ENCODE measurements at places on chromosomes 6 and 20. TPM values are rescaled to one million over a fixed set of nuclear protein-coding genes. Genes with fewer than 3 reads are reported as not detected.

Gene PPP1R14C
- 0.23 TPM for total RNA-seq

GRCh38 chr6:761997-762396 is 69.1 kb upstream of the EXOC2 start:
- no peak for DNase-seq

Gene SNAP25
- 14.2 TPM for total RNA-seq

DNA sequence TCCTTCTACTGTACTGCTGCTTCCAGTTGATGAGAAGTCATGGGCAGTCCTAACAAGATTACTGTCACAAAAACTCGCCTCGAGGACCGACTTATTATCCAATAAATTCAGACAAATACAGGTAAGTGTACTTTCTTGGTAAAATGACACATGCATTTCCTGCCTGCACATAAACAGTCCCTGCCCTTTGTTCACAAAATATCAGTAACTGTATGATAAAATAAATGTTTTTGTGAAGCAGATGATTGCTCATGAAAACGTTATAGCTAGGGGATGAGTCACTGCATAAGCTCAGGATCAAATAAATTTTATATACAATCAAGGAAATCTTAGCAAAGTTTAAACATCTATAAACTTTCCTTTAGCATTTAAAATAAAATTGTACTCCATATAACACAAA is 164.5 kb upstream of the RIPOR2 start:
- DNase-seq = no peak

DNA sequence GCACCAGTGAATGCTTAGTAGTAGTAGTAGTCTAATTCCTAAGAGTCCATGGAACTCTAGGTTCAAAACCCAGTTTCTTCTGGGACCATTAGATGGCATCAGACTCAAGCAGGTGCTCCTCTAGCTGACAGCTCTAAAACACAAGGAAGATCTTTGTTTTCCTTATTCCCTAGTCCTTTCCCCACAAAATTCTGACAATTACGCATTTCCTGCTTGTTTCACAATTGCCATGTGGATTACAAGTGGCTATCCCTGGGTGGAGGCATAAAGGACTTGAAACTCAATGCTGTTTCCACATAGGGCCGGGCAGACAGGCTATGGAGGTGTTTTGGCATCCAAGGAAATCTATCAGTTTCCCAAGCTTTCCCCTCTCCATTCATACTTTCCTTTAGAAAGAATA is 9.2 kb upstream of the HLA-DOB start:
- no peak for DNase-seq

DNA sequence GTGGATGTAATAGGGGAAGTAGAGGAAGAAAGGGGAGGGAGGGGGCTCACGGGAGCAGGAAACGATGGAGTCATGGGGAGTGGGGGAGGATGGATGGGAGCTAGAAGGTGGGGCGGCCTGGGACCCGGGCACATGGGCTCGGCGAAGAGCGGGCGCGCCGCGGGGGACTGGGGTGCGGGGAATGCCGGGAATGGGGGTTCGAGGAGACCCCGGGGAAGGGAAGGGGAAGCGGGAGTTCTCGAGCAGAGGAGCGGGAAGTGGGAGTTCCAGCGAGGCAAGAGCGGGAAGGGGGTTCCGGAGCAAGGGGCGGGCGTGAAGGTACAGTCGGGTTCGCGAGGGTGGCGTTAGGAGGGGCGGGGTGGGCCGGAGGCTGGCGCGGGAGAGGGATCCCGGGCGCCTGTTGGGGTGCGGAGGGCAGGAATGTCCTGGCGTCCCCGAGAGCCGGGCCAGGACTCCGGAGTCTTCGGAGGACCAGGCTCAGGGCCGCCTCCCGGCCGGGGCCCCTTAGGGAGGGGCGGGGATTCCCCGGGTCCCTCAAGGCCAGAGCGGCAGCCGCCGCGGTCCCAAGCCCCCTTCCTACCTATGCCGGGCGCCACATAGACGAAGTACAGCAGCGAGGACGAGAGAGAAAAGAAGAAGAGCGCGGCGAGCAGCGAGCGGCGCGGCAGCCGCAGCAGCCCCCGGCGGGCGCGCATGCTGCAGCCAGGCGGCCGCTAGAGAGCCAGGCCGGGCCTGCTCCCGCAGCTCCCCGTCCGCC is 504 bp downstream of the B4GALT5 start:
- no peak for DNase-seq

DNA sequence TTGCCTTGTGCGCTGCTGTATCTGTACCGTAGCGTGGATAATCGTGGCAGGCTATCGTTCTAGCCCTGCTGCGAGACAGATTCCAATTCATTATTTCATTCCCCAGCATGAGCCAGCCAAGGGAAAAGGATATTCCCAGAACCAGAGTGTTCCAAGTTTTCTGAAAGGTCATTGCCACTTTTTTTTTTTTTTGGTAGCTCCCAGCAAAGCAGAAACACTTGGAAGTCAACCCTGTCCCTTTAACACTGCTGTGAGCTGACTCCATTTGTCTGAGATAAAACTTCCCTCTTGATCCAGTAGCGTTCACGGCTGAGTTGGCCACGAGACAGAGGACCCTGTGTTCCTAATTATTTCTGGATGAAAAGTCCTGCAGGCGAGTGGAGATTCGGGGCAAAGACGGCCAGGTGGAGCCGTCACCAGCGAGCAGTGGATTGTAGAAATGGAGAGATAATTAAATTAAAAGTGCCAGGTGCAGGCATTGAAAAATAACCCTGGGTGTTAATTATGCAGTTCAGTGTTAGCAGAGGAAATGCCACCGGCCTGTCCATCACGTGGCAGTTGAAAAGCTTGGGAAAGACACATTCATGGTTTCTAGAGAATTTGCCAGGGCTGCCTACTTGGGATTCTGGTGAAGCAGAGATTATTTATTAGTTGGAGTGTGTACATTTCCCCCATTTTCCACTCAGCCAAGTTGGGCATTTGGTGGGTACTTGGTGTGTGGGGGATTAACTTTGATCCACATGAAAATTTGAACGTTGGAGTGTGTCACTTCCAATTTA is 164.2 kb downstream of the SLC24A3 start:
- DNase-seq = no peak

Gene DTNBP1
- total RNA-seq = 20.6 TPM

Gene GNAS-AS1
- 1.9 TPM for total RNA-seq

DNA sequence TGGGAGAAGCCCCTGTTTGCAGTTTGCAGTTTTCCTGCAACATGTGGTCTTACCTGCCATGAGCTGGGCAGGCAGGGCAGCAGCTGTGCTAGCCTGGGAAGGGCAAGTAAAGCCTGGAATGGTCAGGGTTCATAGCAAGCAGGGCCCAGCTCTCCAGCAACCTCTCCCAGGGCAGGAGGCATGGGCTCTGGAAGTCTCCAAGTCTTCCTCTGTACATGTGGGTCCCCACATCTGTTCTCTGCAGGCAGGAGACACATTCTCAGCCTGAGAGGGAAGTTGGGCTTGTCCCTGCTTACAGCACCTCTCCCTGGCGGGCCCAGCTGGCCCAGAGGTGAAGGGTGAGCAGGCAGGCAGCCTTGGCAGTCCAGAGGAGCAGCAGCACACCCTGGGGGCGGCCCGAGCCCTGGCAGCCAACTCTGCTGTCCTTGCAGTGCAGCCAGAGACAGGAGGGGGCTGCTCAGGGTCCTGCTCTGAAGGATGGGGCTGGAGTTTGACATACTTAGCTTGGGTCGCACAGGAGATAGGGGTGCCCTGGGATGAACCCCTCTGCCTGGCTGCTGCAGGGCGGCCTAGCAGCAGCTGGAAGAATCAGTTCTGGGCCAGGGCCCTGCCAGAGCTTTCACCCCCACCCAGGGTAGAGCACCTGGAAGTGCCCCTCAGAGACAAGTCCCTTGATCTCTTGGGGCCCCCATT is 176.0 kb downstream of the MRPL14 start:
- DNase-seq = no peak

Gene TNFRSF21
- 2.8 TPM for total RNA-seq

- no peak for DNase-seq
Observed at GRCh38 chr20:59825563-59825920, 107.9 kb downstream of the SYCP2 start.

DNA sequence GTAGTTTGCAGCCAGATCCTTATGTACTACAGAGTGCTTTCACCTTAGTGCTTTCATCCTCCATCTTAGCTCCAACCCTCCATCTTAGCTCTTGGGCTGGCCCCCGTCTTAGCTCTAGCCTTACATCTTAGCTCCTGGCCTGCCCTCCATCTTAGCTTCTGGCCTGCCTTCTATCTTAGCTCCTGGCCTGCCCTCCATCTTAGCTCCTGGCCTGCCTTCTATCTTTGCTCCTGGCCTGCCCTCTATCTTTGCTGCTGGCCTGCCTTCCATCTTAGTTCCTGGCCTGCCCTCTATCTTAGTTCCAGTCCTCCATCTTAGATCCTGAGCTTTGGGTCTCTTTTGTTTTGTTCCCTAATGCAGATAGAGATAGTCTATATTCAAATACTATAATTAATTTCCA is 22.0 kb downstream of the GNAS start:
- no peak for DNase-seq

DNA sequence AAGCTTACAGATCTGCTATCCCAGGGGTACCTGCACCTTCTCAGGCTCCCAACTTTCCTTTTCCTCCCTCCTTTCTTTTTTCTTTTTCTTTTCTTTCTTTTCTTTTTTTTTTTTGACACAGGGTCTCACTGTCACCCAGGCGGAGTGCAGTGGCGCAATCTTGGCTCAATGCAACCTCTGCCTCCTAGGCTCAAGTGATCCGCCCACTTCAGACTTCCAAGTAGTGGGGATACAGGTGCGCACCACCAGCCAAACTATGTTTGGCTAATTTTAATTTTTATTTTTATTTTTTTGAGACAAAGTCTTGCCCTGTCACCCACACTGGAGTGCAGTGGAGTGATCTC is 36.0 kb downstream of the PIM1 start:
- no peak for DNase-seq

Gene OOEP
- total RNA-seq = not detected

DNA sequence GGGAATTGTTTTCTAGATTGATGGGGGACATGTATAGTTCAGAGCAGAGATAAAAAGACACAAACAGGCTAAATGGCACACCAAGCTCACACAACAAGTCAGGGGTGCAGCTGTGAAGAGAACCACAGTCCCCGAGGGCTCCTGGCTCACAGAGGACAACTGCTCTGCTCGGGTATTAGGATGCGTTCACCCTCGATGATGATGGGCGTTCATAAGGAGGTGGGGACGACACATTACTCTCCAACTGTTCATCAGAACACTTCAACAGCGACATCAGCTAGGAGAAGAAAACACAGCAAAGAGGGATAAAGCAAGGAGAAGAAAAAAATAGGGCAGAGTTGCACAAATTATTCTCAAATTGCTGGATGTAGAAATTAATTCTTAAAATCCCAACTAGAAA is 174.8 kb upstream of the RREB1 start:
- DNase-seq = no peak

DNA sequence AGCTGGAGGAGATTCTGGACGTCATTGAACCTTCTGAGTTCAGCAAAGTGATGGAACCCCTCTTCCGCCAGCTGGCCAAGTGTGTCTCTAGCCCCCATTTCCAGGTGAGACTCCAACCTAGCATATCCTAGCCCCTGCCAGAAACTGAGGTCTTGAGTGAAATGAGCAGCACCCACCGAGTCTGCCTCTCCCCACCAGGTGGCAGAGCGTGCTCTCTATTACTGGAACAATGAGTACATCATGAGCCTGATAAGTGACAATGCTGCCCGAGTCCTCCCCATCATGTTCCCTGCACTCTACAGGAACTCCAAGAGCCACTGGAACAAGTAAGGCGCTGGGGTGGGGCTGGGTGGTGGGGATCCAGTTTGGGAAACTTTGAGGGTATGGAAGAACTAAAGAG is 4.6 kb downstream of the MEA1 start:
- DNase-seq = no peak

Gene TCFL5
- 5.7 TPM for total RNA-seq

GRCh38 chr6:13260831-13261230 is 67.5 kb downstream of the TBC1D7 start:
- no peak for DNase-seq

Gene BMP7
- not detected for total RNA-seq

DNA sequence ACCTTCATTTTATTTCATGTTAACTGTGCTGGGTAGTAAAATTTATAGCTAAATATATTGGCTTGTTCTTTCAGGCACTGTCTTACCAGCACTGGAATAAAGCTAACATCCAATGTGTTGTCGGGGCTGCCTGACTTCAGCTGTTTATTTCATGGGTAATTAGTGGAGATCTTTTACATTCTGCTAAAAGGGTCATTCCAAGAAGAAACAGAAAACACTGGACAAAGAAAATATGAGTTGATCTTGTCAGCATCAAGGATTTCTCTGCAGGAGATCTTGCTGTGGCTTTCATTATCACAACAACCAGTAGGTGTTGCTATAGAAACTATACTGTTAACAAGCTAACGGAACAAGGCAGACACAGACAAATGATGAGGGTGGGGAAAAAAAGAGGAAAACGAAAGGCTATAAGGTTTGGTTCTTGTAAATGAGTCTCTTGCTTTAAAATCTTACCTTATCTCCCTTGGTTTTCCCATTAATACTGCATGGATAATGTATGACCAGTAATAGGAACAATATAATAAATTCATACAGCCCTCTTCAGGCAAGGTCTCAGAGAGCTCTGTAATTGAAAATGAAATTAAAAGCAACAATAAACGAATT is 206.8 kb downstream of the SIM1 start:
- no peak for DNase-seq

Data from activated T-helper 2 cell treated with anti-CD3 and anti-CD28 coated beads, Interferon-gamma antibody, Interleukin-2, Interleukin-4, amounts not matched to agents 10 μg/mL and 5 μg/mL and 100 μg/mL, durations not matched to agents 14 hours and 24 hours and 36 hours (primary cell).